ENCODE measurements at places on chromosomes 6 and 20. TPM values are rescaled to one million over a fixed set of nuclear protein-coding genes. Genes with fewer than 3 reads are reported as not detected.

GRCh38 chr20:50523552-50524167, 13.5 kb downstream of the PTPN1 start:
- DNase-seq = no peak

GRCh38 chr6:42212442-42212841, 5.2 kb downstream of the MRPS10 start:
- no peak for DNase-seq

DNA sequence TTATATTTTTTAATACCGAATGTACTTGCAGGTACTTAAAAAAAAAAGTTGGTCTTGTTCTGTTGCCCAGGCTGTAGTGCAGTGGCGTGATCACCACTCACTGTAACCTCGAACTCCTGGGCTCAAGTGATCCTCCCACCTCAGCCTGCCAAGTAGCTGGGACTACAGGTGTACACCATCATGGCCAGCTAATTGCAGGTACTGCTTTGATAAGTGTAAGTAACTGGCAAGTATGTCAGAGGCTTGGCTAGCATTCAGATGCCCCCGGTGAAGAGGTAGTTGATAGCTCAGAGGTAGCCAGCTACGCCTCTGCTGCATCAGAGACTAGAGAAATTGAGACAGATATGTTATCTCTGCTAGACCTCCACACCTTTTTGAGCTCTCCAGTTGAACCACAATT, 40.5 kb downstream of the BTBD9 start:
- no peak for DNase-seq

GRCh38 chr6:157215717-157216116, 107.6 kb downstream of the TMEM242 start:
- DNase-seq = no peak

DNA sequence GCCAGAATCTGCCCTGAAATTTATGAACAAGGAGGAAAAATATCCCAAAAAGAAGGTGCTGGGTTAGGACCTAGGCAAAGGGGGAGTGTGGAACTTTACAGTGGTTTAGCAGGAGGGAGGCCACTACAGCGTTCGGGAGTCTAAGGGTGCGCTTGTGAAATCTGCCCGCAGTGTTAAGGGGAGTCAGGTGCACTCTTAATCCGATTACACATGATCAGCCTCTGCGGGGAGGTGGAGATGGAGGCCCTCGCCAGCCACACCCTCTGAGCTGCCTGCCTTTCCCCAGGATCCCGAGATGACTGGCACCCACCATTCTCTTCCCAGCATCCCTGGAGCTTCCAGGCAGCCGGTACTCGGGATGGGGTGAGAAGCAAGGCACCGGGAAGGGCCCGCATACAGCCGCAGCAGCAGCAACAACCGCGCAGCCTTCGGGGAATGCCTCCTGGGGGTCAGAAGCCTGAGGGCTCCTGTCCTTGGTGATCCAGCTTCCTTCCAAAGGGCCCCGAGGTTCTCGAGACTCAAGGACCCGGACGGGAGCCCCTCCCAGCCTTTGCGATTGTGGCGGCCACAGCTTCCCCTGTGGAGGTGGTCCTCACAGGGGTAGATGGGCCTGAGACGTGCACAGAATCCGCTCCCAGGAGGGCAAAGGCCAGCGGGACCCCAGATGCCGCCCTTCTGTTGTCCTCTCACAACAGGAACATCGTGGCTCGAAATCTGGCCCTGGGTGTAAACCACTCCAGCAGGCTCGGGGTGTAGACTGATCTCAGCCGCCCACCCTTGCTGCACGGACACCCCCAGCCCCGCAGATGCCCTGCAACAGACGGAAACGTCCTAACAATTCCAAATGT, 57.3 kb upstream of the CST7 start:
- DNase-seq = no peak

GRCh38 chr6:148441454-148441911, 98.8 kb downstream of the SASH1 start:
- no peak for DNase-seq

DNA sequence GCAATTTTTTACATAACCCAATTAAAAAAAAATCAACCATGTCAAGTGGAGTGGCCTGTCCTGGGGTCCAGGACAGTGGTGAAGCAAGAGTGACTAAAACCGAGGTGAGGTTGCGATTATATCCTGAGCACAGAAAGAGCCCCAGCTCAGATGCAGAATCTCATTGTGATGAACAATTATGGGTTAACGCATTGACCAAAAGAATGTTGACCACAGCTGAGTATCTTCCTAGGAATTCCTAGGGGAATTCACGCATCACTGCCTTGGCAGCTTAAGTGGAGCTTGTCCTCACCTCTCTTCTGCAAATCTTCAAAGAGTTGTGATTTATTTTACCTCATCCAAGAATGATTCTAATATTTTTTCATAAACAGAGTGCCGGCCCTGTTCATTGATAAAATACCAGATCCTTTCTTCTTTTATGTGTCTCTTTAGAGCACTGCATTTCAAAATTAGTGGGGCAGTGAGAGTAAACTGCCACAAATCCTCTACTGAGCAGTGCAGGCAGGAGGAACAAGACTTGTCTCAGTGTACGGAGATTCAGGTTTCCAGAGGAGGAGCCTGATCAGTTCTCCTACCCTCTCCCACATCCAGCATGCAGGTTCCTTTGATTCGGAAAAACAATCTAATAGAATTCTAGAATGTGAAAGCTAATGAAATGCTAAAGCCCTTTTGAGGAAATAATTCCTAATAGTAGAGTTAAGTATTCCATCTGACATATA, 60.1 kb upstream of the ZNF184 start:
- no peak for DNase-seq

- no peak for DNase-seq
These were observed 185.2 kb upstream of the FLRT3 start for GRCh38 chr20:14522595-14522994.

DNA sequence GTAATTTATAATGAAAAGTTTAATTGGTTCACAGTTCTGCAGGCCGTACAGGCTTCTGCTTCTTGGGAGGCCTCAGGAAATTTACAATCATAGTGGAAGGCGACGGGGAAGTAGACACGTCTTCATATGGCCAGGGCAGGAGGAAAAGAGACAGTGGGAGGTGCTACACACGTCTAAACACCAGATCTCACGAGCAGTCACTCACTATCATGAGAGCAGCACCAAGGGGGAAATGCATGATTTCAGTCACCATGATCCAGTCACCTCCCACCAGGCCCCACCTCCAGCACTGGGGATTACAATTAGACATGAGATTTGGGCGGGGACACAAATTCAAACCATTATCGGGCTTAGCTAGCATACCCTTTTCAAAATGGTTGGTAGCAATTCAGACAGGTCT, 41.2 kb downstream of the EIF2S2 start:
- DNase-seq = no peak

DNA sequence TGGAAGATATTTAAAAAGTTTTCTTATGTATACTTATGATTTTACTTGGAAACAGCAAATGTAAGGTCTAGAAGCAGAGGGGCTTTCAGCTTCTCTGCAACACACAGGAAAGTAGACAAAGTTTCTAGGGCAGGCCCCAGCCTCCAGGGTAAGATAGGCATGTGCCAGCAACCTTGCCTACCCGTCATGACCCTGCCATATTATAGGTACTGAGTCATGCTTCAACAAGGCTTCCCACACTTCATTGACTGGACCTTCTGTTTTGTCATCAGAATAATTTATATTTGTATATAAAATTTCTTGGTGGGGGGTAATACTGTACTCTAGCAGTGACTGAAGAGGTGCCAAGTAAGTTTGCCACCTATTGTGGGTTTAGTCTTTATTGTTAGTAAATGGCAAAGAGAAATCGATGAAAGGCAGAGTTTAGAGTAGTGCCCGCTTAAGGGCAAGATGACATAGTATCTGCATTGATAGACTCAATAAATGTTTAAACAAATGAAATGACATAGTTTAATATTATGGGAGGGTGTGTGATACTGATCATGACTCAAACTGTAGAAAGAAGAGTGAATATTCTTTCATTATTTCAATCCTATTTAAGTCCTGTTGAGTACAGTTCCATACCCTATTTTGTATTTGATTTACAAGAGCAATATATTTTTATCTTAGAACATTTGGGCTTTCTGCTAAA, 95.6 kb downstream of the JARID2 start:
- no peak for DNase-seq

The MMP24 gene
- 2.9 TPM for total RNA-seq

The BPIFB2 gene
- not detected for total RNA-seq

The ORC3 gene
- total RNA-seq = 37.3 TPM

The FLRT3 gene
- total RNA-seq = 35.2 TPM
